ENCODE measurements at places on chromosomes 11 and 22. TPM values are rescaled to one million over a fixed set of nuclear protein-coding genes. Genes with fewer than 3 reads are reported as not detected.

TMEM45B gene
- total RNA-seq, result not detected

ALDH3B1 gene
- total RNA-seq, result 11.5 TPM

PARVG gene
- total RNA-seq, result 13.5 TPM

CCDC87 gene
- total RNA-seq, result 0.17 TPM

DNA sequence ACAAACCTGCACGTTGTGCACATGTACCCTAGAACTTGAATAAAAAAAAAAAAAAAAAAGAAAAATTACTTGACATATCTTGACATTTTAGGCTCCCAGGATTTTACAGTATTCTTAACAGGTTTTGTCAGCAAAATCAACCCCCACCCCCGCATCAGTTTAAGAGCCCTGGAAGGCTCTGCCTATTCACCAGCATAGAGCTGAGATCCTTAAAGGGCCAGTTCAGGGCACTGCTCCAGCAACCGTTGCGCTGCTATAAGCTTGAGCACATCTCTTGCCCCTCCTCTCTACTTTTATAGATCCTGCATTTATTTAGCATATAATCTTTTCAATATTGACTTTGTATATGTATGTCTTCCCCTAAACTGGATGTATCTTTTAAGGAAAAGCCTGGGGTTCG lies 697 bp upstream of the PAFAH1B2 start:
- DNase-seq, result no peak

DNA sequence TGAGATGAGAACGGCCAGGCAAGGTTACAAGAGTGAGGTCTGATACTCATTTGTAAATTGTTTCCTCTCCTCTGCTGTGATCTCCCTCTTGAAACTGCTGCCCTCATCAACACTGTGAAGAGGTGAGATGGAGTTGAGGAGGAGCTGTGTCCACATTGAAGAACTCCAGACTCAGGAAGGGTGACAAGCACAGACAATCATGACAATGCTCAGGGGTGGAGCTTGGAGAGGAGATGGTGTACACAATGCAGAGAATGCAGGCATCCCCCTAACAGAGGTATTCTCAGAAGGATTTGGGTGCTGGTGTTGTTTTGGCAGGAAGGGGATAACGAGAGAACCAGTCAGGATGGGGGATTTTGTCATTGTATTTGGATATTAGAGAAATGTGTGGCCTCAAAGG lies 21.5 kb upstream of the MMP7 start:
- DNase-seq, result no peak

DNA sequence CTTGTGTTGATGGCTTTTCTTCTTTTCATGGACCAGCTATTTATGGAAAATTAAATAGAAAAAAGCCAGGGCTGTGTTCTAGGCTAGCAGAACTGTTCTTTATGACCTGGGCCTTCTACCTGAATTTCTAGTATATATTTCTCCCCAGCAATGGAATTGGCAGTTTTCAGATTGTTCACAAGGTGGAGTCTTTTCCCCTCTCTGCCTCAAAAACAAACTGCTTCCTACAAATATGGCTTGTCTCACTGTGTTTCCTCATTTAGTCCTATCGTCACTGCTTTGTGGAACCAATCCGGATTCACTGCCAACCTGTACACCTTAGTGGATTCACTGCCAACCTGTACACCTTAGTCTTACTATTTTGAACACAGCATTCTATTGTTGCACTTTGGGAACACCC lies 5.0 kb upstream of the APOL5 start:
- no peak for DNase-seq

DNA sequence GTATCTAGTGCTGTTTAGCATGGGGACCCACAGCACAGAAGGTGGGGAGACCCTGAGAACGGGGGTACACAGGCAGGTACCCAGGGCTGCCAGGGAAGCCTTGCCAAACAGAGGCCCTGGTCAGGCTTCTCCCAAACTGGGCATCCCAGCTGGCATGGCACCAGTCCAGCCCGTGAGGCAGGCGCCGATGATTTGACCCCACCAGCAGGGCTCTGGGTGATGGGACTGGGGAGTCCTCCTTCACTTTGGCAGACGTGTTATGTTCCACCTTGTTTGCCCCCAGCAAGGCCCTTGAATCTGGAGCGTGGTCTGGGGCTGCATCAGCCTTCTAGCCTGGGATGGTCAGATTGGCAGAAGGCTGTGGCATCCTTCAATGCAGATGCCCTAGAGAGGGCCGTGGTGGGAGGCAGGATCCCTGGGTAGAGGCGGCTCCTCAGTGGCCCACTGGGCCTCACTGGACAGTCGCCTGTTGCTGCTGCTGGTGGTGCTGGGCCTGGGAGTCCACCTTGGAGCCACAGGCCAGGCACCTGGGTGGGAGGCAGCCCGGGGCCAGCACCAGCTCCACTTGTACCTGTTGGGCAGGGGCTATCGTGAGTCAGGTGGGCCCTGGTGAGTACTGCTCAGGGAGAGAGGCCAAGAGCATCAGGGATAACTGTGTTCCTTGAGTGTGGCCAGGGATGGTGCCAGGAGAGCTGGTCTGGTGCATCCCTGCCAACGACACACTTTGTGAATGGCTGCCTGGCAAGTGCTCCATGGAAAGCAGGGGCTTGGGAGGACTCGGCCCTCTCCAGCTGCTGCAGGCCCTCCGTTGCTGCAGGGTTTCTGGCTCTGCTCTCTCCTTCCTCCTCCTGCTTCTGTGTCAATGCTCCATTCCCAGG lies 3.3 kb downstream of the ADORA2A start:
- no peak for DNase-seq

GRCh38 chr22:28329186-28330073 lies 350.2 kb downstream of the TTC28 start:
- no peak for DNase-seq

GRCh38 chr11:115173136-115173535 lies 331.1 kb downstream of the CADM1 start:
- no peak for DNase-seq

GRCh38 chr11:19472679-19473078 lies 231.9 kb upstream of the E2F8 start:
- DNase-seq, result no peak

DNA sequence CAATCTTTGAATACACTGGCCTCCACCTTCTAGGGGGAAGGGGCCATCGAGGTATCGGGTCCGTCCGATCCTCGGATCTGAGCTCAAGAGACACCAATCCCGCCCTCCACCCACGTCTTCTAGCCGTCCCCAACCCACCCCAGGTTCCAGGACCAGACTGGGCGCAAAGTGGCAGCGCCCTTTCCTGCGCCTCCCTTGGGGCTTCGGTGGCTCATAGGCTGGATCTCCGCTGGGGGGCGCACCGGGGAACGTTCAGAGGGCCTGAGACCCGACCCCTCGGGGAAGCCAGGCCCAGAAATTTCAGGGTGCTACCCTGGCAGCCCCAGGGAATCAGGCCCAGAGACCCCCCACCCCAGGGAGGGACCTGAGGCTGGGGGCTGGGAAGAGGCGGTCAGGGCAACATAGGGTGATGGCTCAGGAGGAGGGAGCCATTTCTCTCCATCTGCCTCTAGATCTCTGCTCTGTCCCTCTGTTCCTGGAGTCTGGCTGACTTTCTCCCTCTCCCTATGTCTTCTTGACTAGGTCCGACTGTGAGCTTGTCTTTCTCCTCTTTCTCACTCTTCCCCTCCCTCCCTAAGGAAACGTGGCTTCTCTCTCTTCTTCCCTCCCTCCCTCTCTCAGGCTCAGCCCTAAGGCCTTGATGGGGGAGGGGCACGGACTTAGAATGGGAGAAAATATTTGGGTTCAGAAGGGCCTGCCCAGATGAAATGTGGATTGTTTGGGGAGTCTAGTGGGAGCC lies 1.1 kb downstream of the CREB3L1 start:
- no peak for DNase-seq

DNA sequence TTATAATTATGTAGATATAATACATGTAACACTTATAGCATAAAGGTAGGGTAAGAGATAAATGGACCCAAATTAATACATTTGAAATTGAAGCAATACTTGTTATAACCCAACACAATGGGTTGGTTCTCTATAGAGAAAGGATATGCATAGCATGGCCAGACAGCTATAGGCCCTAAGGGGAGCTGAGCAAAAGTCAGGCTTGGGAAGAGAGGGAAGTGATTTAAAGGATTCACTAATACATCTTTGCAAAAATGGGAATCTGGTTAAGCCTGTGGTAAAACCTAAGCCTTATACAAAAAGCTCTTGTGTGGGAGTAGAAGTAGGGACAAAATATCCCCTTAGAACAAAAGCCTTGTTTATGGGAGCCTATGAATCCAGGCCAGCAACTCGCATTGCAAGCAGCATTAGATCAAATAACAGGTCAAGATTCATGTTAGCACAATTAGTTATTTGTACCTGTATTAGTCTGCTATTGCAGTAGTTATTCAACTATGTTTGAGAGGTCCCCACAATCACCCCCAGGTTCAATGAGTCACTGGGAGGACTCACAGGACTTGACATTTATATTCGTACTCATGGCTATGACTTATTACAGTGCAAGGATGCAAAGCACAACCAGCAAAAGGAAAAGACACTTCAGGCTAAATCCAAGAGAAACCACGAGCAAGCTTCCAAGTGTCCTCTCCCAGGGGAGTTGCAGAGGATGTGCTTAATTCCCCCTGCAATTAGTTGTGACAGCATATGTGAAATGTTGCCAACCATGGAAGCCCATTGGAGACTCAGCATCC lies 144.7 kb upstream of the LMO1 start:
- no peak for DNase-seq

DNA sequence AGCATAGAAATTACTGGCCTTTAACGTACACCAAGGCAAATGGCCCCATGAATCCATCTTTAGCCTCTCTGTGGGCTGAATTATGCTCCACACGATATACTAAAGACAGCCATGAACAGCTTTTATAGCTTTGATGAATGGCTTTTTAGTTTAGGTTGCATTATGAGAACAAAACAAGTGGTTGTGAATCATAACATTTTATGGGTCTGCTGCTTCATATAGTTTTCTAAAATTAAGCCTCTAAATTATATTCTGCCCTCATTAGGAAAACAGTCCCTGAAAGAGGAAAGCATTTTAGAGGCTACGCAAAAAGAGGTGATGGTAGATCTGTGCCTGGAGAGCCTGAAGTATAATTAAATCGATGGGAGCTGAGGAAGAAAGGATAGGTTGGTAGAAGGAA lies 221.3 kb downstream of the CADM1 start:
- DNase-seq, result no peak

- DNase-seq, result no peak
Observed at GRCh38 chr22:21702700-21703683, 32.6 kb downstream of the YPEL1 start.

GRCh38 chr11:70504246-70505020 lies 106.1 kb downstream of the CTTN start:
- no peak for DNase-seq

DNA sequence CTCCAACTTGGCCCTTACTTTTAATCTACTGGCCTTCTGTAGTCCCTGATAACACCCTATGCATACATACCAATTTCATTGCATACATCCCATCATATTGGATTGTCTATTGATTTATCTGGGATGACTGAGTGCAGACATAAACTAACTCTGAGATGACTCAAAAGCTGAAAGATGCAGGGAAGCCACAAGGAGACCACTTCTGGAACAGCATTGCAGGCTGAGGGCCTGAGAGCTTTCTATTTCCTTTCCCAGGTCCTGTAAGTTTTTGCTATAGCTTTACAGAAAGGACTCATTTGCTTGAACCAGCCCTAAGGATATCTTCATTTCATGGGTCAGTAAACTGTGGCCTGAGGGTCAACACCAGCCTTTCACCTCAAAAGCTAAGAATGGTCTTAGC lies 15.1 kb upstream of the SPON1 start:
- no peak for DNase-seq

DNA sequence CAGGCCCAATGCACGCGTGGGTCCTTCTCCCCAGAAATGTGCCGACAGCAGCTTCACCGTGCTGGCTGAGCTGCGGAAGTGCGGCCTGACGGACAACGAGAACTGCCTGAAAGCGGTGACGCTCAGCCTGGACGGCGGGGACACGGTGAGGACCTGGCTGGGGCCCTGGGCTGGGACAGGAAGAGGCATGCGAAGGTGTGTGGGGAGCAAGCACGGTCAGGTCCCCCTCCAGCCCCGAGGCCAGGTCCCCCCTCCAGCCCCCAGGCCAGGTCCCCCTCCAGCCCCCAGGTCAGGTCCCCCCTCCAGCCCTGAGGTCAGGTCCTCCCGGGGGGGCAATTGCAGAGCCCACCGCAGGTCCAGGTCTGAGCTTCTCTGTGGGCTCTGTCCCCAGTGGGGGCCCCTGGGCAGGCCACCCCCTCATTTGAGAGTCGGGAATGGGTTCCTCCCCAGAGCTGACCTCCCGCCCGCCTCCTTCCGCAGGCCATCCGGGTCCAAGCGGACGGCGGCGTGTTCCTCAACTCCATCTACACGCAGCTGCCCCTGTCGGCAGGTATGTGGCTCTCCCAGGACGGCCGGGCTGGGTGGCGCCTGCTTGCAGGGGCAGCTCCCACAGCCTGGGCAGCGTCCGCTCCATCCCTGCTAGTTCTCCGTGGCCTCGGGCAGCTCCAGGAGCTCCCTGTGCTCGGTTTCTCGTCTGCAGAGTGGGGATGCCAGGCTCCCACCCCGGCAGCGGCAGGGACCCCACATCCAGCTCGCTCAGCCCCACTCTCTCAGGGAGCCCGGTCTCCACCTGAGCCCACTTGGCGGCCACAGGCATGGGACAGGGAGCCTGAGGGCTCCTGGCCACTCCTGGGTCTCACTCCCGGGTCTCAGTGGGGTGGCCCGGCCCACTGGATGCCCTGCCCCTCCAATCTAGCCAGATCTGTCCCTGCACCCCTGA lies 7.9 kb downstream of the MUC5B start:
- no peak for DNase-seq

GRCh38 chr22:44996120-44996519 lies 13.7 kb downstream of the PHF21B start:
- no peak for DNase-seq

- DNase-seq, result no peak
Observed at GRCh38 chr11:70804139-70804837, 406.0 kb downstream of the CTTN start.

GRCh38 chr11:91791171-91791468 lies 433.5 kb upstream of the FAT3 start:
- no peak for DNase-seq

DNA sequence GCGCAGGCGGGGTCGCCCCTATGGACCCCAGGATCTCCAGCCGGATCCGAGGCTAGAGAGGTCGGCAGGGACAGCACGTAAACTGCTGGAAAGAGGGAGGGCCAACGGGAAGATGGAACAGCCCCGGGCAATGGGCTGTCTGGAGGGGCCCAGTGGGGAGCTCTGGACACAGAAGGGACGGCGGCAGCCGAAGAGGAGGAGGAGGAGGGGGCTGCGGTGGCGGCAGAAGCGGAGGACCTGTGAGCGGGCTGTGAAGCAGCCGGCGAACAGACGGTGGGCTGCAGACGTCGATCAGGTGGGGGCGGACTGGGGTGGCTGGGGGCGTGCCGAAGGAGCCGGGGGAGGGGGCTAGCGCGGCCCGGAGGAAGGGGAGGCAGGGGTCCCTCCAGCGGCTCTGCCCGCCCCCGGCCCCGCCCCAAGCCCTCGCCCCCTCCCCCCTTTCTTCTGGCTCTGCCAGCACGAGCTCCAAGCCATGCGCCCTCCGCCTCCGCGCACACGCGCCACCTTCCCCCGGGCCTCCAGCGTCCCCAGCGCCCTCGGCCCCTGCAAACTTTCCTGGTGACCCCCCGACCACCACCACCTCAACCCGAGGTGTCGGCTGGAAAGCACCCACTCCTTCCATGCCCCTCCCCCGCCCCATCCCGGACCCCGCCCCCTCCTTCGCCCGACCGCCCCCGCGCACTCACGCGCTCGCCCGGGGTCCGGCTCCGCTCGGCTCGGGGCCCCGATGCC lies 432 bp downstream of the TNKS1BP1 start:
- no peak for DNase-seq
